C1 segment of cervical spinal cord (tissue), 14 donors: ENCODE measurements at places on chromosomes 2 and 18.
A peak's percentile ranks its signal among the peaks of the same experiment; 100 is the strongest.

- DNase-seq: peak; percentile 78
Measured at GRCh38 chr2:99776906-99777646, 287.3 kb upstream of the REV1 start.

DNA sequence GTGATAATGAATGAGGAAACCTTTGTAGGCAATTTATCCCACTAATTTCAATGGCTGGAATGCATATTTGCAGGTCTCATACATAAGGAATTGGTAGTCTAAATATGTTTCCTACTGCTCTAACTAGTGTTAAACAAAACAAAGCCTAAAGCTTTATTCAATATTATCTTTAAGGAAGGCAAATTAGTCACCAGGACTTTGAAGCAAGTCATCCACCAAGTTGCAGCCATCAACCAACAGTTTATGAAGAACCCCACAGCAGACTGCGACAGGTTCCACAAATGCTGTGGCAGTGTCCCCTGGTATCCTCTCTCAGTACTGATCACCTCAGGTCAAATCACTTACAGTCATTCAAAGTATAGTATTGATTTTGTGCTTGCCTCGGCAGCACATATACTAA lies 181.5 kb upstream of the ZFP36L2 start:
- no peak for DNase-seq

GRCh38 chr18:72772916-72773315 lies 94.9 kb downstream of the NETO1 start:
- DNase-seq: no peak

DNA sequence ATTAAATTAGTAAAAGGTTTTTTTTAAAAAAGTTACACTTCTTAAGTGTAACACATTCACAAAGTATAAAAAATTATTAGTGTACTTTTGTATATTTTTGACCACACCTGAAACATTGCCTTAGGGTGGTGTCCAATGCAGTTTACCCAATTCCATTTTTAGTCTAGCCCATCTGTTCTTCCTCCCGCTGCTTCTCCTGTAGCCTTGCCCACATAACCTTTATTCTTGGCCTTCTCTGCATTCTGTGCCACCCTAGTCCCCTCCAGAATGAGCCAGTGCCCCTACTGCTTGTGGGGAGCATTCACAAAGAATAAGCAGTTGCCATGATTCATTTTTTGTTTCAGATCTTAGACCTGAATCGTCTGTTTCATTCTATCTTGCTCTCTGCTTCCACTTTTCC lies 78.4 kb upstream of the MYT1L start:
- no peak for DNase-seq

DNA sequence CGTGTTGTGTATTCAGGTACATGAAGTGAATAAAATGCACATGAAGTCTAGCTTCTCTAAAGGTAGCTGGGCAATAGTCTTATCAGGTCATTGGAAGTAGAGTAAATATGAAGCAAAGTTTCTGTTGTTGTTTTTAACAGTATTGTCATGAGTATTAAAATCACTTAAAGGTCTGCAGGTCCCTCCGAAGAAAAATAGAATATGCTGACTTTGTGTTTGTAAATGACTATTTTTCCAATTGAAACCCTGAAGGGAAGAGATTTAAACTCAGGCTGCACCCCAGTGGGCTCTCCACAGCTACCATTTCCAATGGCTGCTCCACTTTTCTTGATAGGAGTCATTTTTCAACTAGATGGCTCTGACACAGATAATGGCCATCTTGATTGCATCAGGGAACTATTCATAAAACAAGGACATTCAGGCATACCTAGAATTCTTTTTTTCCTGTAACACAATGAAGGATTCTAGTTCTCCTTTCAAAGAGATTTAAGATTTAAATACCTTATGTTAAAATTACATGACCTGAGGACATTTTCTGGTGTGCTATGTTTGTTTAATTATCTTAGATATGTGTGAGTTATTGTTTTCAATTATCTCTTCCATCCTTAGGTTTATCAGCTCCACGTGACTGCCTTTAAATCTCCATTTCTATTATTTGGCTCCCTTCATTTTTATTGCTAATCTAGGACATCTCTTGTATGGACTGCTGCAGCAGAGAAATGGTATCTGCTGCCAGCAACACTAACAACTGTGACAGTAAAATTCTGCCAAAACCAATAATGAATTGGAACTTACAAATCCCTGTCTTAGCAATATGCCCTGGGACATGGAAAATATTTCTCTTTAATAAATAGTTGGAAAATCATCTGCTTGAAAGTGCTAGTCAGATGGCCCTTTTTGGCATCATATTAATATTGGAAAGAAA lies 149.2 kb upstream of the NOSTRIN start:
- no peak for DNase-seq

GRCh38 chr2:9251154-9252001 lies 44.8 kb downstream of the ASAP2 start:
- DNase-seq: peak; percentile 43

DNA sequence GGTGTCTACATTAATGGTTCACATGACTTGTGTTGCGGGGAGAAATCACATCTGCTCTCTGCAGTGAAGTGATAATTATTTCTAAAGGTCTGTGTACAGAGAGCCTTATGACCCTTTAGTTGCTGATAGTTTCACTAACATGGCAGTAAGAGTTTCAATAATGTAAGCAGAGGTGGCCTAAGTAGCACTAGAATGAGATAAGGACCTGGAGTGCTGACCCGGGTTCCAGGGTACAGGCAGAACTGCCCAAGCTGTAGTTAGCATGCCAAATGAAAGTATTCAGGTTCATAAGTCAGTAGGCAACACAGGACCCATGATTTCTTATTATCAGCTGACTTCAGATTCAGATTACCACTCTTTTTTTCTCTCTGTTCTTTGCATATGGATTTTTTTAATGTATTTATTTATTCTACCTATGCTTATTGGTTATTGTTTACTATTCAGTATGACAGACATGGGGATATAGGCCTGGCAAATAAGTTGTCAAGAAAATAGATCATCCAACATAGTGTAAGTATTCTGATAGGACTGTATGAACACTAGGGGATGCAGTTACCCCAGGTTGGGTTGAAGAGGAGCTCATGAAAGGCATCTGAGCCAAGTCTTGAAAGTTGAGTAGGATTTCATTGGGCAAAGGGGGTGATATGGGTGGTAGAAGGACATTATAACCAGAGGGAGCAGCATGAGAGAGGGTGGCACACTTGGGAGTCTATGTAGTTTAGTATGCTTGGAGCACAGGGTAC lies 105.2 kb downstream of the CCDC85A start:
- no peak for DNase-seq

- no peak for DNase-seq
Measured at GRCh38 chr2:119306196-119306590, 60.4 kb downstream of the C2orf76 start.

- no peak for DNase-seq
Measured at GRCh38 chr2:135219226-135219625, 167.1 kb downstream of the RAB3GAP1 start.

GRCh38 chr2:74267068-74267467 lies 68.7 kb downstream of the MTHFD2 start:
- DNase-seq: no peak

DNA sequence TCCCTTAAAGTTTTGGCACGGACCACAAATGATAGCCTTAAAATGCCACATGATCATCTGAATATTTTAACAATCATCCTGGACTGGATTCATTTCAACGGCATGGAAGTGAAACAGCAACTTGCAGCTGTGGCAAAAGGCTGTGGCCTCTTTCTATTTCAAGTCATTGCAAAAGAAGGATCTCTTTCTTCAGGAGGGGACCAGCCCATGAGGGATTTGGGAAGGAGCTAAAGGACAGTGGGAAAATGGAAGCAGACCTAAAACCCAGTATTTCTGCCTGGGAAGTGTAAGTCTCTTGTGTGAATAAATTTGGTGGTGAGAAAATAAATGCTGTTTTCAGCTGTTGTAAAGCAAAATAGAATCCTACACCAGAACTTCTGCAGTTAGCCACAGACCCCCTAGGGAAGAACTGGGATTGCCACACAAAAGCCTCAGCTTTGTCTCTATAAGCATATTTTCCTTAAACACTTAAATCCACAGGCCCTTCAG lies 107.3 kb upstream of the ZFP36L2 start:
- no peak for DNase-seq

GRCh38 chr2:123165616-123166015 lies 859.5 kb upstream of the CNTNAP5 start:
- DNase-seq: no peak

DNA sequence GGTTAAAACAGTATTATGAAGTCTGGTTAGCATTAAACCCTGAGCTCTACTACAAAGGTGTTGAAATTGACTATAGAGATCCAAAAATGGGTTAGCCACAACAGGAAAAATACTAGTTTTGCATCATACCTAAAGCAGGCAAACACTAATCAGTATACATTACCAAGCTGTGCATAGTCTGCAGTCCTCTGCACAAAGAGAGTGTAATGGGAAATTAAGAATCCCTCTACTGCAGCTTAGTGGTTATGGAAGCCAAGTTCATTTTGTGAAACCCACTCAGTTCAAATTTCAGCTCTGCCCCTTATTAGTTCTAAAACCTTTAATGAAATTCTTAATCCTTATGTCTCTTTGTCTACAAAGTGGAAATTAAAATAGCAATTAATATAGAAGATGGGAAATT lies 192.1 kb downstream of the MBD2 start:
- DNase-seq: no peak

DNA sequence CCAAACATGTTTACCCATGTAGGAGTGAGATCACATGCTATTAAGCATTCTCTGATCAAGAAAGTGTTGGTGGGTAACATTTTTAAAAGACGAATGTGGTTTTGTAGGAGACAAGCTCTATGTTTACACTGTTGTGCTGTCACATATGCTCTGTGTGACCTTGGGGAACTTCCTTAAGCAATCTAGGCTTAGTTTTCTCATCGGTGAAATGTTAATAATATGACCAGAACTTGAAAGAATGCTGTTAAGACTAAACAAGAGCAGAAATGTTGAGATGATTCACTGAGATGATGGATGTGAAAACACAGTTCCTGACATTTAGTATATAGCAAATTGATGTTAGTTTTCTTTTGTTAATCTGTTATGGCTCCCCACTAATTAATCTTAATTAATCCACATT lies 860.9 kb upstream of the CNTNAP5 start:
- no peak for DNase-seq
